ENCODE measurements at places on chromosomes 6 and 20.

DNA sequence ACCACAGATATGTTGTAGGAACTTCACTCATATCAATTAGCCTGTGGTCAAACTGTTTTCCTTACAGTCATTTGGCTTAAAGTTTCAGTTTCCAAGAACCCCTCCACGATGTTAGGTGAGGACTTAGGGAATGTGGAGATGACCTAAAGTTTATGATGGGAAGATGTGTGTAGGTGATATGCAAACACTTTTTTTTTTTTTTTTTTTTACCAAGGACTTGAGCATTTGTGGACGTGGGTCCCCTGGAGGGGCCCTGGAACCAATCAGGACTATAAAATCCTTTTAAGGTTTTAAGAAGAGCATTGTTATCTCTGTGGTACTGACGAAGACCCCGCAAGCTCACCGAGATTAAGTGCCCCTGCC, 478 bp upstream of the MTHFD1L start:
- DNase-seq: no peak

DNA sequence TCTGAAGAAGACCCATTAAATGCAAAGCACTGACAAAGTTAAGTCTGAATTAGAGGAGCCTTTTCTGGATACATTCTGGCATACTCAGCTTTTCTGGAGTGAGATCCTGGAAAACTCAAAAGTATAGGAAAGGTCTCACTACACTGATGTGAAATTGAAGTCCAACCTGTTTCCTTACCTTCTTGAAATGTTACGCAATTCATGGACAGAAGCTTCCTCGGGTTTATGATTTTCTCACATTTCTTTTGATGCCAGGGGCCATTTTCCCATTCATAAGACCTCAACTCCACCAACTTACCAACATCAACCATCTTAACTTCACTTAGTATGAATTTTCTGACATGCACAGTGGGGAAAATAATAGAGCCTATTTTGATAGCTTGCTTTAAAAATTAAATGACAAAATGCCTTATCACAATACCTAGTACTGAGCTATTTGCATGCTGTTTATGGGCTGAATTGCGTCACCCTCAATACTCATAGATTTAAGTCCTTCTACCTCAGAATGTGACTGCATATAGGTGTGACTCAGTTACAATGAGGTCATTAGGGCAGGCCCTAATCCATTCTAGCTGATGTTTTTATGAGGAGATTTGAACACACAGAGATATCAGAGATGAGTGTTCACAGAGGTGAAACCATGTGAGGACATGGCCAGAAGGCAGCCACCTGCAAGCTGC, 73.4 kb upstream of the RAB32 start:
- no peak for DNase-seq

GRCh38 chr6:73732845-73733675, 37.1 kb downstream of the CD109 start:
- peak; percentile 43 for DNase-seq

DNA sequence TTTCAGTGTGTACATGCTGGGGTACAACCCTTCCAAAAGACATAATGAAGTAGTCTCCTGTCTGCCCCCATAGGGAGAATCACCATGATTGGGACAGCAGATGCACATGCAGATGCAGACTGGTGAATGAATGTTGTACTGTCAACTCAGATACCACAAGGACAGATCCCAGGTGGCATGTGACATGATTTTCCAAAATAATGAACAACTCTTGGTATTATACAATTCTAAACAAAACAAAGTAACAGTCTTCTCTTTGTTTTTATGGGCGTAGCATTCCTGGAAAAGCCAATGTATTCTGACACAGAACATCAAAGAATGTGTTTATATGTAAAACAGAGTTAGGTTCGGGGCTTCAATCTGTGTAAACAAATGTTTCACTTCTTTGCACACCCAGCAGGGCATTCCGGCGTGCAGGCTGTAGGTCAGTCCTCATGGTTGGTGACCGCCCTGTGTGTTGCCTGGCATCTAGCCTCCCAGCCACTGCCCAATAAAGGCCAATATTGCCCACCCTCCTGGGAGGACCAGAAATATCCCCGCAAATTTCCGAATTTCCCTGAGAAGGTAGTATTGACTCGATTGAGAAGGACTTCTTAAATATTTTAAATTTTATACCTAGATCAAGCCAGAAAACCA, 127.7 kb downstream of the KLHL32 start:
- DNase-seq: no peak

DNA sequence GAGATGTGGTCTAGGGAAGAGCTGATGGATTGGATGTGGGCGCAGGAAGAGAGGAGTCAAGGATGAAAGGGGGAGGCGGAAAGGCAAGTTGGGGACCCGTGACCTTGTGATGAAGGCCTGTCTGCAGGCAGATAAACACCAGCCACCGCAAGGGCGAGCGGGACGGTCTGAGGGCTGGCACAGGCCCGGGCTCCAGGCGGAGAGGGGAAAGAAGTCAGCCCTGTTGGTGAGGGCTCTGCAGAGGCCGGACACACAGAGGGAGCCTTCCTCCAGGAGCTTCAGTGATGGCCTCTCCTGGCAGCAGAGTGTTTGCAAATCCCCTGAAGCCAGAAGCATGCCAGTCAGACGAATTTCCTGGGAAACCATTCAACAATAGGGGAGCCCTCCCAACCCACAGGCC, 112.2 kb downstream of the ZDHHC14 start:
- DNase-seq: no peak

DNA sequence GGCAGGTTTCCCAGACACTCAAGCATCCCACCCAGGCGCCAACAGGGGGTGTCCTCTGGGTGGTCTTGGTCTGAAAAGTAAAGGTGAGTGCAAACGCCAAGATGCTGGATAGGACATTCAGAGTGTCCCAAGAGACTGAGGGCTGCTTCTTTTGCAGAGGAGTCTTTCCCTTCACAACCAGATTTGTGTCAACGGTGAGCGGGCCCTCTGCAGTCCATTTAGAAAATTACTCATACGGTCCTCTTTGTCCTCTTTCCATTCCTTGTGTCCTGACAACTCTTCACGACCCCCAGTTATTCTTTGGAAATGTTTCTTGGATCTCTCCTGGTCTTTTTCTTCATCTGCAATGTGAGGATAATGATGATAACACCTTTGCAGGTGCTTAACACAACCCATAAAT, 257.8 kb downstream of the CDC5L start:
- DNase-seq: no peak

DNA sequence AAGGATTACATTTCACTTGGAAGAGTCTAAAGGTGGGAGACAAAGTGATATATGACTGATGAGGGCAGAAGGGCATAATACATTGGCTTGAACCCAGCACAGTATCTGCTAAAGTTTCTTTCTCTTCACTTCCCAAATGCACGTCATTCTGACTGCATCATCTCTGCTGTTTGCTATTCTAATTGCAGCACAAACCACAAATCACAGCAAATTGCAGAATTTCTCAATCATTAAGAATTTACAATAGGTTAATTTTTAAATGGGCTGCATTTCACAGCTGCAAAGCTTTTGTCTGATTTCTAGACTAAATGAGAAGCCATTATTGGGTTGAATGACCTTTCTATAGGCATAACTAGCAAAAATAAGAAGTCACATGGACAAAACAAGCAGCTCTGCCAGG, 337.0 kb downstream of the RNGTT start:
- no peak for DNase-seq

DNA sequence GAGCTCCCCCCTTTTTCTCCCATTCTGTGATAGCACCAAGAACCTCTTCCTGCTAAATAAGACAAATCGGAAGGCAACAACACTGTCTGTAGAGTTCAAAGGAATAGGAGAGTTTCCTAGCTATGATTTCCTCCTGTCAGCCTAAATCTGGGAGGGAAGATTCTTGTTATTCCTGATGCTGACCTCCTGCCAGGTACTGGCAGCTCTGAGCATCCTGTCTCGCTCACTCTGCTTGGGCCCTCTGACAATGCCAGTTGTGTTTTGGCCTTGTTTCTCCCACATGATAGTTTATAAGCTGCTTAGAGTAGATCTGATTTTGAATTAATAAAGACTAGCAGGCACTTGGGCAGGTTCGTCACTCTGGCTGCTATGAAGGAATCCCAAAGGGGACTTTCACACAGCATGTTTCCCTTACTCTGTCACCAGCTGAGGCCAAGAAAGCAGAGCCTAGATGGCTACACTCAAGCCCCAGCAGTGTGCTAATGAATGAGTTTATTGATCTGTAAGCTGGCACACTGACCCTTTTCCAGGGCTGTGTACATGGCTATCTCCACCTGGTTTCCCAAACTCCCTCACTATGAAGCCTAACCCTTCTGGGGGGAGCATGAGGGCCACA, 52.3 kb downstream of the UQCC1 start:
- no peak for DNase-seq

GRCh38 chr20:3964719-3965118, 50.6 kb downstream of the RNF24 start:
- DNase-seq: no peak

DNA sequence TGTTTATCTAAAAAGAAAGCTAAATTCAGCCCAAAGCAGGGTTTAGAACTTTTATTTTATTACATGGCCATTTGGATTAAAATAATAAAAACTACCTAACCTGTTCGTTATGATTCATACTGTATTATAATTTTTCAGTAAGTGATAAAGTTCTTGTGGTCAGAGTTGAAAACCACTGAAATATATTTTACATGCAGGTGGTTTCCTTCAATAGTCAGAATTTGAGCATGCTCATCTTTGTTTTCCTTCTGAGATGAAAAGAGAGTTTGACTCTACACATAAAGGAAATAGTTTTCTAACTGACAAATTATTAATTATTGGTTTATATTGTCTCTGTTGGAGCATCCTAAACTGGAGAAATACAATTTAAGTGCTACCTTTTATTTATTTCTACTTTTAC, 114.0 kb upstream of the FKBP1C start:
- no peak for DNase-seq

- peak; percentile 22 for DNase-seq
Observed at GRCh38 chr6:39344821-39345280, 22.3 kb upstream of the KCNK16 start.

DNA sequence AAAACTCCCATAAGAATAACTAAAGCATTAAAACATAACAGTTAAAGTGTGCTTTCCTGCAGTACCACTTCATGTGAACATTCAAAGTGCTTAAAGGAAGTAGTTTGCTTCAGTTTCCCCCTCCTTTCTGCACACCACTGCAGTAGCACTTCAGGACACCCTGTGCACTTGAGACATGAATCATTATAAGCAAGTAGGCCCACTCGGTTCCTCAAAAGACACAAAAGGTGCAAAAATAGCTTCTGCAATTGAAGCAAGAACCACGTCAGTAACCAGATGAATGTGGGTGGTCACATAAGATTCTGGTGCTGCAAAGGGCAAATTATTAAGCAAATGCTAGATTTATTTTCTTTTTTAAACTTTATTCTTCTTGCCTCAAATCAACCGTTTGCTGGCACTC, 160.6 kb downstream of the HIVEP2 start:
- no peak for DNase-seq

GRCh38 chr6:38910207-38910606, 138.4 kb upstream of the GLP1R start:
- DNase-seq: no peak

DNA sequence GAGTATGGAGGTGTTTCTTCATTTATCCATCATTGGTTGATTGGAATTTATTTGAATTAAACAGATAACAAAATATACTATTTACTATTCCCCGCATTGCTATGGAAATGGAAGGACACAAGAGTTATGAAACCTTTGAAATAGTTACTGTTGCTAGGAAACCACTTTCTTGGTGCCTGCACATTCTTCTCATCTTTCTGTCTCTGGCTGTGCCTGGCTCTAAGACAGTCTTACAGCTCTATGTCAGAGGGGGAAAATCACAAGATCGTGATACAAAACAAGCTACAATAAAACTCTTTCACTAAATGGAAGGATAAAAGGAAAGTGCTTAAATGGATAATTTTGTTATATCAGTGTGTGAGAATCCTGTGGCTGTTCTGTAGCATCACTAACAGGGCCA, 453.0 kb downstream of the LMBRD1 start:
- no peak for DNase-seq

DNA sequence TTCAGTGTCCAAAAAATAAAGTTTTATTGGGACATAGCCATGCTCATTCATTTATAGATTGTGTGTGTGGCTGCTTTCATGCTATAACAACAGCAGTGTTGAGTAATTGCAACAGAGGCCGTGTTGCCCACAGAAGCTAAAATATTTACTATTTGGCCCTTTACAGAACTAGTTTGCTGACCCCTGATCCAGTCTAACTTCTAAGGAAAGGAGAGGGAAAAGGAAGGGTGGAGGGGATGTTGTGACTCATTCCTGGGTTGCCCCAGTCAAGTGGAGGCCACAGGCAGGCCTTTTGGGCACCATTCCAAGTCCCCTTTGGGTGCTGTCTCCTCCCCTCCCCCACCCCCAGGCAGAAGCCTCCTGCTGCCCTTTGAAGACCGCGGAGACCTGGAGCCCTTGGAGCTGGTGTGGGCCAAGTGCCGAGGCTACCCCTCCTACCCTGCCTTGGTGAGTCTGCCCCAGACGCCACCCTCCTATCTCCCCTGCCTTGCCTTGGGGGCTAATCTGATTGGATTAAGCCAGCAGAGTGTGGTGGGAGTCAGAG, 28.4 kb downstream of the BRPF3 start:
- no peak for DNase-seq

- DNase-seq: no peak
Observed at GRCh38 chr6:27742833-27743573, 169.2 kb downstream of the OR2B2 start.

DNA sequence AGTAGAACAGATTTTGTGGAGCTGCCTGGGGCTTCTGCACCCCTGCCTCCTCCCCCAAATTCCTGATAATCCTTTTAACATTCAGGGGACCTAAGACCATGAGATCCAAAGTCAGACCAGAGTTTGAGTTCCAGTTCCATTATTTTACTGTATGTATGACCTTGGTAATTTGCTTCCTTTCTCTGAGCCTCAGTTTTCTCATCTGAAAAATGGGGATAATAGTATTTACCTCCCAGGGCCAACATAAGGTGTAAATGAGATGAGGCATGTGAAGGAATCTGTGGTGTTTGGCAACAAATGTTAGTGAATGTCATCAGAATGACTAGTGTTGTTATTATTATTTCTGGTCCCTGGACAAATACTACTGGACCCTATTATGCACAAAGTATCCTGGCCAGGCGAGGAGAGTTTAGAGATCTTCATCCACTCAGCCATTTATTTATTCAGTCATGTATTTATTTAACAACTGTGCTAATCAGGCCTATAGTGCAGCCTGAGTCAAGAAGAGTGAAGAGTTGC, 47.3 kb downstream of the CDH22 start:
- no peak for DNase-seq

GRCh38 chr6:109834595-109835437, 143.3 kb upstream of the GPR6 start:
- no peak for DNase-seq
